Posterior vena cava (tissue), 2 donors: ENCODE measurements at places on chromosomes 2 and 18. TPM values are rescaled to one million over a fixed set of nuclear protein-coding genes. Genes with fewer than 3 reads are reported as not detected.
A peak's percentile ranks its signal among the peaks of the same experiment; 100 is the strongest.

DNA sequence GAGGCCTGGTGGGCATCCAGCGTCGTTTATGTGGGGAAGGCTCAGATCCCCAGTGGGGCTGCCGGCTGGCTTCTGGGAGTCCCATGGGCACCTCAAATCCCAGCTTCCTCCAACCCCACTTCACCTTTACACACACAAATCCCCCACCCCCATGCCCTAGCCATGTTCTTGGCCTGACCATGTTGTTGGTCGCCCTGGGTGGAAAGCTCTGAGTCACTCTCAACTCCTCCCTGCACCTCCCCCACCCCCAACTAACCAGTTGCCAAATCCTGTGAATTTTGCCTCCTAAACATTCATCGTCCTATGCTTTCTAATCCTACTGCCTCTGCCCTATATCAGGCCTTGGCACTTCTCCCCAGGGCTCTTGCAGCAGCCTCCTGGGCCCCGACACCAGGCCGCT lies 6.4 kb downstream of the TNS1 start:
- no peak for DNase-seq

GRCh38 chr2:96095116-96095636 lies 21.2 kb downstream of the ADRA2B start:
- peak; percentile 52 for DNase-seq

GRCh38 chr2:105644174-105644980 lies 100.3 kb upstream of the NCK2 start:
- DNase-seq: no peak

DNA sequence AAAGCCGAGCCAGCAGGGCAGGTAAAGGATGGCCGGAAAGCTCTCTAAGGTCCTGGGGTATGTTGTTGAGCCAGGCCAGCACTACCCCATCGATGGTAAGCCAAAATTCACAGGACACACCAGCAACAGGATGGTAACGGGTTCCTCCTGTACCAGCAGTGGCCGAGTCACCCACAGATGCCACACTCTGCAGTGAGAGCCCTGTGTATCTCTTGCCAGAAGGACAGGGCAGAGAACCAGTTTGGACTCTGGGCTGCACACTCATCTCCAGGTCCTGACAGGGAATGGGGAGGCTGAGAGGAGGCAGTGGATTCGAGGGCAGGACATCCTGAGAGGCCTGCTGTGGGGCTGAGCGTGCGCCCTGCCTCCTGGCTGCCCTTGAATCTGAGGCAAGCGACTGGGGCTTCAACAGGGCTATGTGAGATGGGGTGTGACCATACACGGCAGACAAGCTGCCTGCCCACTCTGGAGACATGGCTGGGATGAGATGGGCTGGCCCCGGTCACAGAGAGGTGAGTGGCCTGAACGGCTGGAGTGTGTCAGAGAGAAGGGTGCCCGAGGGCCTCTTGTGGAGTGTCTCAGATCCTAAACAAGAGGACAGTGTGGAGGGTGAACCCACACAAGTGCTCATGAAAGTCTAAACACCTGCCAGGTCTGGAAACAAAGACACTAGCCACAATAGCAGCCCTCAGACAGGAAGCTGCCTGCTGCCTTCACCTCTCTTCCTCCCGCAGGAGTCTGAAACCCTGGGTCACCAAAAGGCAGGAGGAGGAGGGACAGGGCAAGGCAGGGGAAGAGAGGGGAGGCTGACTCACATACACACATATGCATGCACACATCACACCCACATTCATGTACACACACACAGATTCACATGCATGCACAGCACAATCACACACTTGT lies 182.3 kb downstream of the LOXHD1 start:
- DNase-seq: peak; percentile 62

DNA sequence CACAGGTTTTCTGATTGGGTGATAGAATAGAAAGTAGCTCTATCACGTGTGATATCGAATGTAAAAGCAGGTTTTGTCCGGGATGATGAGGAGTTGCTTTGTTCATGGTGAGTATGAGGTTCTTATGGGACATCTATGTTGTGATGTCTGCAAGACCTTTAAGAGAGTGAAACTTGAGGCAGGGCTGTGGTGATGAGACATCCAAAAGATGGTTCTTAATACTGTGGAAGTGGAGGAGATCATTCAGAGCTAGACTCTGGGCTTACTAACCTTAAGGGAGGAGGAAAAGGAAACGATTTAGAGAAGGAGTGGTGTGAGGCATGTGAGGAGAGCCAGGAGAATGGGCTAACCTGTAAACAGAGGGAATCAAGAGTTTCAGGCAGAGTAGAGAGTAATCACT lies 92.0 kb downstream of the WDR7 start:
- DNase-seq: no peak

DNA sequence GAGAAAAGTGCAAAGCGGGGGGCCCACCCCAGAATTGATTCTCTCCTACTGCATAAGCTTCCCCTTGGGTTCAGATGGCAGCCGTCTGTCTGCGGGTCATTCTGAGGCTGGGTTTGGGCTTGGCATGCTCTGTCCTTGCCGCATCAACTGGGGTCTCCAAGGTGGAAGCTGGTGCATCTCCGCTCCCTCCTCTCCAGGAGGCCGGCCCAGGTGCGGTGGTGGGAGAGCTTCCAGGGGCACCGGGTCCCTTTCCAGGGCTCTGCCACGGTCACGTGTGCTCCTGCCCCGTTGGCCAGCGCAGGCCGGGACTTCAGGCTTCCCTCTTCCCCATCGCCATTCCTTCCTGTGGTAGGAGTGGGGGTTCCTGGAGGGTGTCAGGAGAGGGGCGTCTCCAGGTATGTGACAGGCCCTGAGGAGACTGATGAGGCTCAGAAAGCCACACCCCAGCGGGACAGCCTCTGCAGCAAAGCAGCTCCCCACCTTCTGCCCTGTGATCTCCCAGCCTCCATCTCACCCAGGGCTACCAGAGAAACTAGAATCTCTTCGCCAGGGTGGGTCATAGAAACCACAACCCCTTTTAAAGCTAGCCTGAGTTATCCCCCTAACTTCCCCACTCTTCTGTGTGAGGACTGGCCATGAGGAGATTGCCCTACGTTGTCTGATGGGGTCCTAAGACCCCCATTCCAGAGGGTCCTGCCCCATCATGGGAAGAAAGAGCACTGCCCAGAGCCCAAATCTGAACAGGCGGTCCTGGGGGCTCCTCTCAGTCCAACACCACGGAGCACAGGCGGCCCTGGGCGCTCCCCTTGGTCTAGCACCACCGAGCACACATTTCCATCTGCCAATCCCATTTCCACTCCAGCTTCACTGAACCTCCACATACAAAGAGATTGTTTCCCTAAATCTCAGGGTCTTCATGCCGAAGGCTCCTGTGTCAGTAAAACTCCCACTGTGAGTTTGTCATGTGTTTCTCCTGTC lies 76.6 kb downstream of the SLC66A2 start:
- no peak for DNase-seq

- peak; percentile 62 for DNase-seq
Observed at GRCh38 chr2:96550787-96551604, 14.4 kb downstream of the ARID5A start.

Gene MAP3K19
- not detected for total RNA-seq

Gene CETN1
- not detected for total RNA-seq

Gene MAB21L4
- total RNA-seq: not detected
